AG08396 (cell line): ENCODE measurements at places on chromosomes 1 and 21.

- peak; percentile 64 for DNase-seq
These were observed 112.8 kb downstream of the RIPK4 start for GRCh38 chr21:41653954-41654491.

- DNase-seq: no peak
These were observed 28.7 kb downstream of the LYST start for GRCh38 chr1:235838021-235838420.

- no peak for DNase-seq
These were observed 151.8 kb upstream of the GREM2 start for GRCh38 chr1:240763771-240764170.

- no peak for DNase-seq
These were observed 186.8 kb upstream of the RGS18 start for GRCh38 chr1:191971447-191971846.

DNA sequence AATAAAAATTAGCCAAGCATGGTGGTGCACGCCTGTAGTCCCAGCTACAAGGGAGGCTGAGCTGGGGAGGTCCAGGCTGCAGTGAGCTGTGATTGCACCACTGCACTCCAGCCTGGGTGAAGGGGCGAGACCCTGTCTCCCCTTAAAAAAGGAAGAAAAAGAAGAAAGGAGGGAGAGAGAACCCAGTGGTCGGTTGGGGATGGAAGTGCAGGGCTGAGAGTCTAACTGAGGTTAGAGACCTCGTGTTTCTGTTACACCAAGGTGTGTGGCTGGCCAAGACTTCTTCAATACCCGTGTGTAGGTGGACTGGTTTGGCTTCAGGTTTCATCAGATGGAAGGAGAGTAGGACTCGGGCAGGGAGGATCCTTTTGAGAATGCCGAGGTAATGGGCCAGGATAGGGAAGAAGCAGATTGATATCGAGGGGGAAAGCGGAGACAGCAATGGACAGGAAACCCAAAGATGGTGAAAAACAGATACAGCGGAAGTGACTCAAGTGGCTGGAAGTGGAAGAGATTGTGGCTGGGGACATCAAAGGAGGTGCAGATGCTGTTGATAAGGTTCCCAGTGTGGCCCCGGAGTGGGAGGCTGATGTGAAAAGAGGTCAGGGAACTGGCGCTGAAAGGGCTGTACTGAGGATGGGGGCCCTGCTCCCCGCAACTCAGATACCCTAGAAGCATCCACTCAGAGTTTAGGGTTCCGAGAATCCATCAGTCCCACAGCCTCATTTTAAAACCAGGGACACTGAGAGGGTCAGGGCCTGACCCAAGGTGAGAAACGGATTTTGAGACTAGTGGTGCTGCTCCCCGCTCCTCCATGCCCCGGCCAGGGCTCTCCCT, 681 bp upstream of the UBXN10 start:
- DNase-seq: no peak

DNA sequence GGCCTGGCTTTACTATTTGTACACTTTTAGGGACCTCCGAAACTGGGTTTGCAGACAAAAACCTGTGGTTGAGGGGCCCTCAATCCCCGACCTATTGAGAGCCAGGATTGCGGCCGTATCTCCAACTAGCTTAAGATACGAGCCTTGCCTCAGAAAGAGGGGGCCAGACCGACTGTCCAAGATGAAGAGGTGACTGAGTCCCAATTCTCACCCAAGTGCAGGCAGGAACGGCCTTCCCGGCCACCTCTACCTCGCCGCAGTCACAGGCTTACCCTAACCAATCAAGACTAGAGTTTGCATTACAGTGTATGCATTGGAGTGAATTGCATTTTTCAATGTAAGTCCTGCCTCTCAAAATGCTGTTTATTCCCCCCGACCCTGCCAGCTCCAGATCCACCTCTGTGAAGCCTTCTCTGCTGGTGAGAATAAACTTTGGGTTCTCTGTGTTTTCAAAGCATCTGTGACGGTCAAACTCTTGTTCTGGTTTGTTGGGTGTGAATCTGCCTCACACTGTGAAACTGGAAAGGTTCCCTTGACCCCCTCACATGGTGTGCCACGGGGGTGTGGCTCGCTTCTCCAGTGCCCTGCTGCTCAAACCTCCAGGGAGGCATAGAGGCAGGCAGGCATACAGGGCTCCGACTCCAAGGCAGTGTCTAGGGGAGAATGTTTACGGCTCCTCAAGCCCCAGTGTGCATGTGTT, 62.2 kb upstream of the WLS start:
- DNase-seq: no peak

GRCh38 chr1:26189751-26190275, 589 bp upstream of the CATSPER4 start:
- DNase-seq: no peak

DNA sequence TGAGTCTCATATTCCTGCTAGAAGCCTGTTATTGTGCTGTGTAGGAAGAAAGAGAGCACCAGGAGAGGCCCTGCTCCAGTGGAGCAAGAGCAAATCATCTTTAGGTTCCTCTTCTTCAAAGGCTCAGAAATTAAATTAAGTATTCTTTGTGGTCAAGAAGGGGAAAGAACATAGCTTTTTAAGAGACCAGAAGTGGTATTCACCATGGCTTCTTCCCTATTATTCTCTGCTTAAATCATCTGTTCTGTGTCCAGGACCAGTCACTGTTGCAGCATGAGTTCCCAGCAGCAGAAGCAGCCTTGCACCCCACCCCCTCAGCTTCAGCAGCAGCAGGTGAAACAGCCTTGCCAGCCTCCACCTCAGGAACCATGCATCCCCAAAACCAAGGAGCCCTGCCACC, 1.1 kb downstream of the SPRR1B start:
- DNase-seq: no peak

- DNase-seq: no peak
These were observed 65.4 kb downstream of the FAM163A start for GRCh38 chr1:179808503-179808902.

DNA sequence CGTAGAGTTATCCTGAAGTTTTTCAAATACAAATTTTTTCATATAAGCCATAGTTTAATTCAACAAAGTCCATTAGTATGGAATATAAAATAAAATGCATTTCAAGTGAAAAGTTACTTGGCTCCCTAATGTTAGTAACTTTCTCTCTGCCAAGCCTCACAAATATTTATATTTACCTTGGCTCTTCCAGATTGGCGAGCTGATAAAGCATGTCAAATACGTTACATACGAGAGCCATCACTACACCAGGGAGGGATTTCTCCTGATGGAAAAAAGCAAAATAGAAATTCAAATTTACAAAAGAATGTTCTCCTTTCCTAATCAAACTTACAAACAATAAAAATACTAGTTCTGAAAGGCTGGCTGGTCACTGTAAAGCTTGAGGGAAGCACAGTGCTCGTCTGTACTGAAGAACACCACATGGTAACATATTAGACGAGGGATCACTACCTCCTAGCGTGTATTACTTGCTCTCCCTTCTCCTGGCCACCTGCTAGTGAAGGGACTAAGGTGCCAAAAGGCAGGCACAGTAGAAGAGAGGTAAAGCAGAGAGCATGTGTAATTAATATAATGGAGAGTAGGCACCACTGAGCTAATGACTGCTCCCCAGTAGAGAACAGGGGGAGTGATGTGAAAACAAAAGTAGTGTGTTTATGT, 80.9 kb downstream of the USP24 start:
- DNase-seq: no peak

DNA sequence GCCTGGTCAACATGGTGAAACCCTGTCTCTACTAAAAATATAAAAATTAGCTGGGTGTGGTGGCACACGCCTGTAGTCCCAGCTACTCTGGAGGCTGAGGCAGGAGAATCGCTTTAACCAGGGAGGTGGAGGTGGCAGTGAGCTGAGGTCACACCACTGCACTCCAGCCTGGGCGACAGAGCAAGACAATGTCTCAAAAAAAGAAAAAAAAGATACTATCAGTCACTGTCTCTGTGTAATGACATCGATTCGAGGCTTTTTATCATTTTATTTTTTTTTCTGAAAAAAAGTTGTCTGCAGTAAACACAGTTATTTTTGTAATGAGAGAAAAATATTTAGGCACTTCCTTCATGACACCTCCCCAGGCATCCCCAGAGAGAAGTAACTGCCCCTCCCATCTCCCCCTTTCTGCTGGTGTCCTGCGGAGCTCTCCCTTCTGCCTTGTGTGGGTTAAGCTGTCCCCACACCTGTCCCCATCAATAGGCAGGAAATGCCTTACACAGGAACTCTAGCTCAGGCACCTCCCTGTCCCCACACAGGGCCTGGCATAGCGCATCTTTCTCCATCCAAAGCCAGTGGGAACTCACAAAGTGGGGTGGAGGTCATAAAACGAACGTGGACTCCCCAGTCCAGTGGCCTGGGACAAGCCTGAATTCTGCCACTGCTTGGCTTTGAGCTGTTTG, 132.0 kb downstream of the SYF2 start:
- DNase-seq: no peak

DNA sequence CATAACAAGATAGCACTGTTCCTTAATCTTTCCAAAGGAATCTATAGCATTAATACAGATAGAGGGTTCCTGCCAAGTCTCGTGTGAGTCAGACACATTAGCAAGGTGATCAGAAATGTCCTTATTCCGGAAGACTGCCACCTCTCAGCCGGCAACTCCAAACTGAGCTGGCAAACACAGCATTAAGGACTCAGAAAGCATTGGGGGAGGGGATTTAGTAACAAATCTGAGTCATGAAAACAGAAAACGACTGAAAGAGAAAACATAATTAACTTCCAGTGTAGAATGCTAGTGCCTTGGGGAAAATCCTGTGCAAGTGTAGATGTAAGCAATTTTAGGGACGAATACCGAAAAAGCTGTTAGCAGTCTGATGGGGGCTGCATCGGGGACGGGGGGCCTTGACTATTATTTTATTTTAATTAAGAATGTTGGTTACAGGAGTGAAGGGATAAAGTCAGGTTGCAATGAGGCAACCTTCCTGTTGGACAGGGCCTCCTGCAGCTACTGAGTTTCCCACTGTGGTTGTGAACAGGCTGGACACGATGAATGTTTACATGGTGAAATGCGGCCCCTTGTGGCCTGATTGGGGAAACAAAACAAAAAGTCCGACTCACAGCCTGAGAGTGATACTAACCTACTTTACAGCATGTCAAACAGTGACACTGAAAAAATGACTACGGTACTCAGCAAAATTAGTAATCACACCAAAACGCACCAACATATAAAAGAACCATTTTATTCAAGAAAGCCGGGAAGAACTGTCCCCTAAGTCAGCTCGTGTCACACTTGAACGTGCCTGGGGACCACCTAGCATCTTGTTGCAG, 20.7 kb downstream of the MIS18A start:
- peak; percentile 82 for DNase-seq

GRCh38 chr1:228381356-228381755, 25.3 kb downstream of the TRIM11 start:
- DNase-seq: no peak

DNA sequence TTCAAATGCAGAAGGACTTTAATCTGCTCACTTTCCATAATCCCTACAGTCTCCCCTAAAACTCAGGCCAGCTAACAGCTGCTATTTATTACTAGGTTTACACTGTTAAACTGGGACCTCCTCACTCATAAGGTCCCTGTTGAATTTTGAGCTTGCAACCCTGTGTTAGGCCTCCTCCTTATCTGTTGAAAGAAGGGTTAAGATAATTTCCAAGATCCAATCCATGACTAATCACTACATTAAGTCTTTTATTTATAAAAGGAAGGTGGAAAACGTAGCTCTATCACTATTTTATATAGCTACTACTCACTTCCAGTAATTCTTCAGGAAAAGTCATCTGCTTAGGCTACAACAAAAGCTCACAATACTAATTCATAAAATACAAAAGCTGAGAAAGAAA, 79.5 kb downstream of the EVI5 start:
- DNase-seq: no peak

DNA sequence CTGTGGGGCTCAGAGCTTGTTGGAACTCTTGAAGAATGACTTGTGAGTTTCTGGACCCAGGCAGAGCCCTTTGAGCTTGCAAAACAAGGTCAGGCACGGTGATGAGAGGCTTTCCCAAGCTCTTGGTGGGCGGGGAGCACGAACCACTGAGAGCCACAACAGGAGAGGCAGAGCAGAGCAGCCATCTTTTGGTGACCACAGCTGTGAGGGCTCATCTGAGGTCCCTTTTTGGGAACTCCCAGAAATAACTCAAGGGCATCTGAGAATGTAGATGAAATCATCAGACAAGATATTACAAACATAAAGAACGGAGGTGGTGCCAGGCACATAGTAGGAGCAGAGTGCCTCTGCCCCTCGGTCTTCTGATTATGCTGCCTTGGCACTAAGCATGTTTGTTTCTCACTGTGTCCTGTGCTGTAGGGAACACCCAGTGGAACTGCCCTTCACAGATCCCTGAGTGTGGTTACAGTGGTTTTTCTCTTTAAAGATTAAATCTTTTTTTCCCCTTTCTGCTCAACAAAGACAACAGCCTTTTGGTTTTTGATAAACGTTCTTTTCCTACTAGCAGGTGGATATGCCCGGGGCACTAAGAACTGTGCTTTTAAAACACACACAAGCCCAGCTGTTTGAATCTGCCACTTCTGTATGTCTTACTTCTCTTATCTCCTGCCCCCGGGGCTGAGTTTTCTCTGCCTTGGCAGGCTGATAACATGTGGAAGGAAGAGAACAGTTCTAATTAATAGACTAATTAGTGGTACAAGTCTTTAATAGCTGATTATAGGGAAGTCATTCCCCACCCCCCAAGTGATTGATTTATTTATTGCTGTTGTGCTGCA, 37.7 kb downstream of the CD34 start:
- no peak for DNase-seq

DNA sequence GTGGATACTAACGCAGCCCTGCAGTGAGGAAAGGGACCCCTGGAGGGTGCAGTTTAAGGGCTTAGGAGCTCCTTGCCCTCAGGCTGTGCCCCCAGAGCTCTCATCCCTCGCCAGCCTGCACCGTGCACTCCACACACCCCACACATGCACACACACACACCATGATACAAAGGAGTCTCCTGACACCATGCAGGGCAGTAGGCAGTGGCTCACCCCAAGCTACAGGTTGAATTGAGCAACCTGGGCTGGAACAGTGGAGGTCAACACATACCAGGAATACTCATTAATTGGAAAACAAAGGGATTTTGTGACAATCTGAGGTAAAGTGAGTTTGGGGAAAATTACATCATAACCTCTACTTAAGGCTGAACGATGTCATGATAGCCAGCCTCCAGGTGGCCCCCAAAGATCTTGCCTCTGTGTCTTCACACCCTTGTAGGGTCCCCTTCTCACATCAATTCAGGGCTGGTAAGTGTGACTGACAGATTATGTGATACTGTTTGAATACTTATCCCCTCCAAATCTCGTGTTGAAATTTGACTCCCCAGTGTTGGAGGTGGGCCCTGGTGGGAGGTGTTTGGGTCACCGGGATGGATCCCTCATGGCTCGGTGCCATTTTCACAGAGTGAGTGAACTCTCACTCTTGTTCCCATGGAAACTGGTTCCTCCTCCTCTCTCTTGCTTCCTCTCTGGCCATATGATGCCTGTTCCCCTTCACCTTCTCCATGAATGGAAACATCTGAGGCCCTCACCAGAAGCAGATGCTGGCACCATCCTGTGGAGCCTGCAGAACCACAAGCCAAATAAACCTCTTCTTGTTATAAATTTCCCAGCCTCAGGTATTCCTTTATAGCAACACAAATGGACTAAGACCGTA, 111.0 kb upstream of the RAB4A start:
- no peak for DNase-seq

DNA sequence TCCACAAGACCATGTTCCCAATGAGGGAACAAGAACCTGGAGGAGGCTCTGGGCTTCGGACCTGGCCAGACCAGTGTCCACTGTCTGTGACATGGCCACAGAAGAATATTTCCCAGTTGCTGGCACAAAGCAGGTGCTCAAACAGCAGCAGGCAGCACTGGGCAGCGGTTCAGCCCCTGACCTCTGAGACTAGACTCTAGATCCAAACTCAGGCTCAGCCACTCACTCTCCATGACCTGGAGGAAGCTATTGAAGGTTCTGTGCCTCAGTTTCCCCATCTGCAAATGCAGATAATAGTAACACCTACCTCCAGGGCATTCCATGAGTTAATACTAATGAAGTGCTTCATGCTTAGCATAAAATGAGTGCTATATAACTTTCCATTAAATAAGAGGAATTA, 8.0 kb downstream of the TMPRSS2 start:
- DNase-seq: no peak
